ENCODE measurements at places on chromosomes 3 and 15.

GRCh38 chr3:108713816-108714215 lies 43.4 kb downstream of the RETNLB start:
- no peak for DNase-seq

DNA sequence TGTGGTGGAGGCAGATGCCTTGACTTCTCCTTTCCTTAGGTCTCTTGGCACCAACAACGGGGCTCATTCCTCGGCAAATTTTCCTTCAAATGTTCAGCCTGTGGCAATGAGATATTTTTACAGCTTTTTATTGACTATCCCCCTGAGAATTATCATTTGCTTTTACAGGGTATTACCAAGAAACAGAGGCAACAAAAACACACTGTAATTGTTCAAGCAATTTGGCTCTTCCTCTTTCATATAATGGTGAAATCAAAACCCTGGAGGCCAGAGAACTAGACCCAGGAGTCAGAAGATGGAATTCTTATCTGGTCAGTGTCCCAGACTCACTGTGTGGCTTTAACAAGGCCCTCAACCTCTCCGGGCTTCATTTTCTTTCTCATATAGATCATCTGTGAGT lies 40.1 kb downstream of the TRIM42 start:
- DNase-seq, result no peak

GRCh38 chr3:50317300-50317699 lies 5.2 kb downstream of the HYAL2 start:
- no peak for DNase-seq

- no peak for DNase-seq
Measured at GRCh38 chr15:53251523-53251922, 461.4 kb upstream of the ONECUT1 start.

GRCh38 chr3:122964811-122965210 lies 62.8 kb downstream of the SEMA5B start:
- no peak for DNase-seq

DNA sequence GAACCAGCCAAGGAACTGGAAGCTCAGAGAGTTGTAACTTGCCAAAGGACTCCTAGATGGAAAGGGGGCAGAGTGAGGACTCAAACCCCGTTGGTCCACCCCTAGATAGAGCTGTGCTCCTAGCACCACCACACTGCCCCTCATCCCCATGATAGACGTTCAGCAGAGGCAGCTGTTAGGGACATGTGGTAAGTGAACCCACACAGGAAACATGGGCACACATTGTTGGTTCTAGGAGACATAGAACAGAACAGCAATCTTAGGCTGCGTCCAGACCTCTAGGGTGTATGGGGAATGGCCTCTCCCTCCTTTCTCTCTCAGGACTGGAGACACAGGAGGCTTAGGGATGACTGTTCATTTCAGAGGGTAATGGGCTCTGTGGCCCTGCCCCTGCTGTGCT lies 102.7 kb downstream of the ANP32A start:
- DNase-seq, result no peak

GRCh38 chr15:42385980-42386700 lies 26.8 kb downstream of the CAPN3 start:
- DNase-seq, result no peak

- DNase-seq, result no peak
Measured at GRCh38 chr3:59660852-59661625, 611.2 kb upstream of the CFAP20DC start.
